T-helper 2 cell (primary cell): ENCODE measurements at places on chromosomes 16 and 17.
A peak's percentile ranks its signal among the peaks of the same experiment; 100 is the strongest.

GRCh38 chr17:50430821-50431618 lies 5.0 kb downstream of the ACSF2 start:
- DNase-seq, result no peak

DNA sequence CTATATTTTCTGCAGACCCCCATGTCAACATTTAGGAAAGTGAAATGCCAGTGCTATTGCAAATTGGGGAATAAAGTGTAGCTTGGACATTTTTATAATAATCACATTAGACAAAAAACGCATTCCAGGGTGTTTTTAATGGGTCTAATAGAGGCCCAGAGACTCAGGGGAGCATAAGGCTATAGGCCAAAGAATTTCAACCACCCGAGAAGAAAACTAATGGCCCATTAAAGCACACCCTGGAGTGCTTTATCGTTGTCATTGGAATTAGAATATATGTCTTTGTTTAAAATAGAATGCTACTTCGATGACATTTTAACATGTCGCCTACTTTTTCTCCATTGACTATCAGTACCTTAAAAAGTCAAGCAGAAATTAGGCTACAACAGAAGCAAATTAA lies 414.1 kb upstream of the CDH8 start:
- no peak for DNase-seq

- no peak for DNase-seq
Observed at GRCh38 chr17:74950207-74950606, 14.5 kb downstream of the OTOP3 start.

DNA sequence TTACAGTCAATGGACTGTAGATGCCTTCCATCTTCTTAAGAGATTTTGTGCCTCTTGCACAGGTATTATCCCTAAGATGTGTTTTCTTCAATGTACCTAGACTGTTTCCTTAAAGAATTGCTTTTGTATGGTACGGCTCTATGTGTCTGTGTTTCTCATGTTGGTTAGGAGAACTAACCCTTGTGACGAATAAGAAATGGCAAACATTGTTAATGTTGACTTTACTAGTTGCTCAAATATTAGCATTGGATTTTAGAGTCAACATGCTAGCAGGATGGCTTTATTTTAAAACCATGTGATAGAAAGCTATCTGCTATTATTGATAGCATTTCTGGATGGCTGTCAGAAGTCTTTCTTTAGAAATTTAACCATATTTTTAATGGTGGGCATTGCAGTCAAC lies 34.5 kb downstream of the WWOX start:
- no peak for DNase-seq

DNA sequence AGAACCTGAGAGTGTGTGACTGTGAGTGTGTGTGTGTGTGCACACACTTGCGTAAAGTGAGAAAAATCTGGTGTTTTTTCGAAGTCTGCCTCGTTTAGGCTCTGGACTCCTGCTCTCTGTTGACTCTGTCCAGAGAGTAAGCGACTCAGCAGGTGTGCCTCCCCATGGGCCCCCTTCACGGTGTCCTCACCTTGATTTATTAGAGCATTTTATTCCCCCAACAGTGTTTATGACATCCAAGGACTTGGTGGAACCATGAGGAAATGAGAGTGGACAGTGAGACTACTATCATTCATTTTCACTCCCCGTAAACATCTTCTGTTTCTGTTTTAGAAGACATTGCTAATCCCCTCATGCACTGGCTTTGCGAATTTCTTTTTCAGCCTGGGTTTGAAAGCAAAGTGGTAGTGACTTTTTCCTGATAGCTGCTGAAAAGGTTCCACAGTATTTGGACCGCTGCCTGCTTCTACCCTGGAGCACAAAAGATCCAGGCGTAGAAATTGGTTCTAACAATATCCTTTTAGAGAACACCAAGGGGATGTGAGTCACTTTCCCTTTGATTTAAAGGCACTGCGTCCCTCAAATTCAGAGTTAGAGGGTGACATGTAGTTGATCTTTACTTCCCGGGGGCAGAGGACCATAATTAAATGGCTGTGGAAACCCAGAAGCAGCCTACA lies 218.2 kb downstream of the WWOX start:
- no peak for DNase-seq

GRCh38 chr17:38578229-38579082 lies 27.3 kb downstream of the SRCIN1 start:
- DNase-seq, result no peak

DNA sequence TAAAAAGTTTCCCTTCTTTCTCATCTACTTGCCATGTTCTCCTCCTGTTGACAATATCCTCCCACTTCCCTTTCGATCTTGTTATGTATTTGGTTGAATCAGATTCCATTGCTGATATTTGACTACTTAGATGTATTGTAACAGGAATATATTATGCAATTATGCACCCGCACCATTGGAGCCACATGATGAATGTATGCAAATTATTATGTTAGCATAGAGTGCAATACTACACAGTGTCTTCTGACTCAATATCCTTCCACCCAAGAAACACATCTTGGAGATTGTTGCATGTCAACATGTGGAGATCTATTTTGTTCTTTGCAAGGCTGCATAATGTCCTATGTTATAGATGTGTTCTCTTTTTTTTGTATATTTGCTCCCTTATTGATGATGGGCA lies 219.2 kb upstream of the RBFOX1 start:
- no peak for DNase-seq

DNA sequence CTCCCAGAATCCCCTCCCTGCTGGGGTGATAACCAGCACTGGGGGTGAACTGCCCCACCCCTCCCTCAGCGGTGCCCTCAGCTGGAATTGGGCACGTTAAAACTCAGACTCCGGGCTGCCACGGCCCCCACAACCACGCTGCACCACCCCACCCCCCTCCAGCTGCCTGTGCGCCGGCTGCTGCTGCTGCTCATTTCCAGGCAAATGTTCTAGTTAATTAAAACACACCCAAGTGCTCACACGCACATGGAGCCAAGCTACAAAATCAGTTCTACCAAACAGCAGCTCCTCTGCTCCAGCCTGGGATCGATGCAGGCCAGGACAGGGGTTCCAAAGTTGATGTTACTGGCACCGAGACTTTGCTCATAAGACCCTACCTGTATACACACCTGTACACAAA lies 180.5 kb downstream of the ZNF423 start:
- no peak for DNase-seq

DNA sequence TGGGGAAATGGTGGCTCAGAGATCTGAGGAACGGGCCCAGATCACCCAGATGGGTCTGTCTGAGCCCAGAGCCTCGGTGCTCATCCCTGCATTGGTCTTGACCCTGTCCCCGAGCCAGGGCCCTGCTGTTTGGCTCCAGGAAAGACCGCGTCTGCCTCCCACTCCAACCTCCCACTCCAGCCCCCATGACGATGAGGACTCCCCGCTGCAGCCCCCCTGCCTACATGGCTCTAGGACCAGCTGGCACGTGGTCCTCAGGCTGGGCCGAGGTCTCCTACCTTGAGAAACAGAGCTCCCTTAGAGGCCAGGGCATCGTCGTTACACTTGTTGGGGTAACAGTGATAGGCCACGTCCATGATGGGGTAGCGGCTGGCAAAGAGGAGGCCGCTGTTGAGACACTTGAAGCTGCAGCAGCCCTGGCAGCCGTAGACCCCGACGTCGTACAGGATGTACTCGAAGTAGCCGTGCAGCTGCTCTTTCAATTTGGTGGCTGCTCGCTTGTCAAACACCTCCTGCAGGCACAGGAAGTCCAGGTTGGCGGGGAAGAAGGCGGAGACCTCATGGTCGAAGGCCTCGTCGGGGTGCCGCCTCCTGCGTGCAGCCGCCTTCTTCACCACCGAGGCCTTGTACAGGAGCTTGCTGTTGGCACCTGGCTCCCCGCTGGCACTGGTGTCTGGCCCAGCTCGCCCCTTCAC lies 59.9 kb downstream of the PRMT7 start:
- no peak for DNase-seq

DNA sequence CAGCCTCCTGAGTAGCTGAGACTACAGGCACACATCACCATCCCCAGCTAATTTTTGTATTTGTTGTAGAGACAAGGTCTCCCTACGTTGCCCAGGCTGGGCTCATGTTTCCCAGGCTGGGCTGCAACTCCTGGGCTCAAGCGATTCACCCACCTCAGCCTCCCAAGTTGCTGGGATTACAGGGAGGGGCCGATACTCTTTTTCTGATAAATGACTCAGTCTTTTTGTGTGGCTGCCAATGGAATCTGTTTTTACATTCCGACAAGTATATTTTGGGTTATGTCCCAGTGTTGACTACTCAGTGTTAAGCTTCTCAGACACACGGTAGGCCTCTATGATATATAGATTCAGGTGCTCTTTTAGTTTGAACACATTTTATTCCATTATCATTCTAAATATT lies 58.1 kb downstream of the SLFN11 start:
- no peak for DNase-seq

DNA sequence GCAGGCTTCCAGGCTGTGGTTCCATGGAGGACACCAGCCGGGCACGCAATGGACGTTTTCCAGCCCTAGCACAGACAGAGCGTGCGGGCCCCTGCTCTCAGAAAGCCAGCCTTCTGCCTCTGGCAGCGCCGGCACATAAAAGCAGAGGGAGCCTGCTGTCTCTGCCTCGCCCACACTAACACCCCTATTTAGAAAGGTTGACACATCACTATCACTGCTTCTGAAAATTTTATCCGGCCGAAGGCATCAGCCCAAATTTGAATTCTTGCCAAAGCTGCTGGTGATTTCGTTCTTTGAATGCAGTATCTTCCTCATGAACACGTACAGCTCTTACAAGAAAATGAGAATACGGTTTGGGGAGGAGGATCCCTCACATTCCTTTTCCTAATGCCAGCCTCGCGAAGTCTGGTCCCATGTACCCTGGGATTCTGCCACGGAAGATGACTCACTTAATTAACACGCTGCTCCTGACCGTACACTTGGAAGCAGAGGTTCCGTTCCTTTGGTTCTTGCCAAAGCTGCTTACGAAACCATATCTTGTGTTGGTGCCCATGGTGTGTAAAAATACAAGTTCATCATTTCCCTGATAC lies 1.3 kb upstream of the RAB11FIP3 start:
- DNase-seq, result no peak

- peak; percentile 24 for DNase-seq
Observed at GRCh38 chr17:40086150-40087044, 14.0 kb downstream of the NR1D1 start.

- DNase-seq, result no peak
Observed at GRCh38 chr17:5665164-5665563, 80.9 kb upstream of the NLRP1 start.

- no peak for DNase-seq
Observed at GRCh38 chr17:17416007-17416399, 60.8 kb upstream of the MED9 start.

GRCh38 chr16:2186505-2186904 lies 9.9 kb downstream of the CASKIN1 start:
- no peak for DNase-seq

DNA sequence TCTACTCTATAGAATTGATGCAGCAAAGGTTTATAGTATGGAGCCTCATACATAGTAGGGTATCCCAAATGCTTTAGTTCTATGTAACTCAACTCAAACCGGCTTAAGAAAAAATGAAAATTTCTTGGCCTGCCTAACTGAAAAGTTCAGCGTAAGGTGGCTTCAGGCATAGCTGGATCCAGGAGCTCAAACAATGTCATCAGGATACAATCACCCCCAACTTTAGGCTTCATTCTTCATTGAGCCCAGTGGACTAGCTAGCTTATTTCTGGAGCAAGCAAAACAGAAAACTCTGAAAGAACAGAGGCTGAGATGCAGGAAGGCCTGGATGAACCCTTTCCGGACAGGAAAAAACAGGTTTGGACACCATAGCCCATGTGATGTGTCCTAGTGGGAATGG lies 147.5 kb upstream of the HS3ST4 start:
- DNase-seq, result no peak

DNA sequence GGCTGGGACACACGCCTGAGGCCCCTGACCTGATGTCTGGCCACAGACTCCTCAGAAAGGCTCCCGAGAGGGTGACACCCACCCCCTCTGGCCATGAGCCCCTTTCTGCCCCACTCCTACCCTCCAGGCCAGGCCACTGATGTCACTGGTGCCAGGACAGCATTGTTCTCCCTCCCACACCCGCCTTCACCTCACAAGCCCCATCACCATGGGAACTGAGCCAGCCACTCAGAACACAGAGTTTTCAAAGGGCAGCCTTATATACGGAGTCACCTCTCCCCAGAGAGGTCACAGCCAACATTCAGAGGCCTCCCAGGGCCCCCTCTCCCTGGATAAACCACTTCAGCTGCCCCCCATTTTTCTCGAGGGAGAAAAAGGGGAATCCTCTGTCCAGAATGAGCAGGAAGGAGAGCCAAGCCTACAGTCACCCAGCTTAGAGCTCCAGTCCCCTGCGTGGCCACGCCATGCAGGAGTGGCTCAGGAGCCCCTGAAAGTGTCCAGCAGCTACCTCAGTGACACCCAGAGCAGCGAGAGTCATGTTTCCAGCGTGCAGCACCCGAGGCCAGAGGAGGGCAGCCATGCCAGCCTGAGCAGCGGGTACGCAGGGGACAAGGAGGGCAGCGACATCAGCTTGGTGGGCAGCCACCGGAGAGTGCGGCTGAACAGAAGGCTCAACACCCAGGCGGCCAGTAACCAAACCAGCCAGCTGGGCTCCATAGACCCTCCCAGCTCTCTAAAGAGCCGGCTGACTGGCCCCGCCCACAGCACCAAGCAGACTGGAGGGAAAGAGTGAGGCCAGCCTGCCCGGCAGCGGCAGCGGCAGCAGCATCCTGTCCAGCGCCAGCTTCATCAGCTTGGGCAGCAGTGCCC lies at the start of gene C16orf82:
Gene C16orf82 (plus strand): TSS at position 260 of the 870 bp plus-strand sequence.
- no peak for DNase-seq

- DNase-seq, result no peak
Observed at GRCh38 chr16:20883554-20884239, 16.5 kb downstream of the DCUN1D3 start.

DNA sequence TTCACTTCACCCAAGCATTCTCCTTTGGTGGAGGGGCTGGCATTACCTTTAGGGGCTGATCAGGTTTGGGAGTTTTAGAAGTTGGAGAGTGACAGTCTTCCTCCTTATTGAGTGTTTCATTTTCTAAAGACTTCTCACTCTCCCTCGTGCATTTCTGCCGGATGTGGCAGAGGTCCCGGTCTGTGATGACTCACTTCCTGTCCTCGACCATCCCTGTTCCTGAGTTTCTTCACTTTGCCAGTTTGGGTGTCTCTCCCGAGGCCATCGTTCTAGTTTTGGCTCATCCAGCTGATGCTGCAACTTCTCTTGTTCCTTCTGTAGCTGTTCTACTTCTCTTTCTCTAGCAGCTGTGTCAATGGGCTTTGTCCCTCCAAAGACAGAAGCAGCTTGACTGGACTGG lies 104.3 kb downstream of the PHKB start:
- DNase-seq, result peak; percentile 32

- peak; percentile 92 for DNase-seq
Observed at GRCh38 chr17:32349854-32350665, at the start of gene ZNF207. TSS of gene ZNF207 (plus strand) at chr17:32350157. CDS start at chr17:32350286, 129 bp downstream.

DNA sequence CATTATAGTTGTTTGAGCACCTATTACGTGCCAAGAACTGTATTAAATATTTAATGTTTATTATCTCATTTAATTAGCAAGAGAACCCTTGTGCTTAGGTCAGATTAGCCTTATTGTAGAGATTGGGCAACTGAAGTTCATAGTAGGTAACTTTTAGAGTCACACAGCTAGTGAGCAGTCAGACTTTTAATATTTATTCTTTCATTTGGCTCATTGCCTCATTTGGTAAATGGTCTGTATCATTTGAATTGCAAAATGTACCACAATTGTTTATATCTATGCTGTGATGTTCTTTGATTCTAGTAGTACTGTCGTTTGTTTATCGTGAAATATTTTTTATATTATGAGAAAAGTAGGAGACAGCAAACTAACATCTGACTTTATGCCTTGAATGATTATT lies 7.6 kb downstream of the CLTC start:
- DNase-seq, result no peak
